ENCODE measurements at places on chromosomes 1 and 21. TPM values are rescaled to one million over a fixed set of nuclear protein-coding genes. Genes with fewer than 3 reads are reported as not detected.

DNA sequence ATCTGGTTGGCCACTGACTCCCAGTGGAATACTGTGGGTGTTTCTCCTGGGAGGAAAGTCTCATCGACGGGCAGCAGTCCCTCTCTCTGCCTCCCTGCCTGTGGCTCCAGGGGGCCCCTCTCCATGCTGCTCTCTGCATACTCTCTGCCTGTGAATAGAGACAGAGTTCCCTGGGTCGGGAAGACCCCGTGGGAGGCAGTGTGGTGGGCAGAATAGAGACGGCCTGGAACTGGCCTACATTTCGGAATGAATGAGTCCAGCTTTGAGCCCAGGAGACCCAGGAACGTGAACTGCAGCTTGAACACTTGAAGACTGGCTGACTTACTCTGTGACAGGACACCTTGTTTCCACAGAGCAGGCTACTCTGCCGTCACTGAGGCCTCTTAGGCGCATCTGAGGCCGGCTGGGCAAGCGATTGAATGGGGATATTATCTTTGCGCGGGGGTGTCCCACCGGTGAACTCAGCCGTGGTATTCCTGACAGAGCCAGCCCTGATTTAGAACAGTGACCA, 64.0 kb downstream of the KIF21B start:
- no peak overlapping the region for H3K4me3 ChIP-seq
- no peaks in the 10 kb centered on the region for H3K4me1 ChIP-seq
- H3K27ac ChIP-seq = no peak overlapping the region
- H3K36me3 ChIP-seq = no peaks in the 10 kb centered on the region

- no peak overlapping the region for H3K27ac ChIP-seq
- H3K4me1 ChIP-seq = peaks cover 16% of the 10 kb centered on the region
- H3K4me3 ChIP-seq = no peak overlapping the region
- DNase-seq = no peak
These were observed 19.0 kb upstream of the PIGV start for GRCh38 chr1:26768755-26769154.

DNA sequence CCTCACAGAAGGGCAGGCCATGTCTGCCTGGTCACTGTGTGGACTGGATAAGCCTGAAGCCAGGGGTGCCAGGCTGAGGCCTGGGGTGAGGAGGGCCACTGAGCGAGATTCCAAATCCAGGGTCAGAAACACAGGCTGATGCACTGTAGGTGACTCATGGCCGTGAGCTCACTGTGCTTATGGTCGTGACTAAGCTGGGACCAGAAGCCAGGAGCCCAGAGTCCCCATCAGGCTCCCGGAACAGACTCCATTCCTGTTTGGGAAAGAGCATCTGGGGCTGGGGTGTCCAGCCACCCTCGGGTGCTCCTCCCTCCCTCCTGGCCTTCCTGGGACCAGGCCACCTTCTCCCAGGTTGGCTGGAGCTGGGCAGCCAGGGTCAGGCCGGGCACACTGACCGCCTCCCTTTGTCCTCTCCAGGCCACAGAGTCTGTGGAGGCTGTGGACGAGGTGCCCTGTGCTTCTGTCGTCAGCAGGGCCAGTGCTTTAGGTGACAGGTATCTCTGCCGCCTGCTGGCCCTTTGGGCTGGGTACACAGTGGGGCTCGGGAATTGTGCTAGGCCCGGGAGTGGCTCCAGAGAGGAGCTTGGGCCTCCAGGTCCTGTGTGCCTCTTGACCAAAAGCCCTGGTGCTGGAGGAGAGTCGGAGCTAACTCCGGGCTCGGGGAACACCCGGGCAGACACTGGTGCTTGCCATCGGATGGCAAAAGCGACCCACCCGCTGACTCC, 36.7 kb downstream of the AJAP1 start:
- DNase-seq = no peak
- H3K4me3 ChIP-seq = no peak overlapping the region
- no peak overlapping the region for H3K27ac ChIP-seq

- H3K27me3 ChIP-seq = no peaks in the 10 kb centered on the region
- peaks cover 6% of the 10 kb centered on the region for H3K4me1 ChIP-seq
- peak overlapping the region; percentile 80 for H3K4me3 ChIP-seq
- no peaks in the 10 kb centered on the region for H3K36me3 ChIP-seq
These were observed 8.7 kb upstream of the MMEL1 start for GRCh38 chr1:2641381-2642130.

DNA sequence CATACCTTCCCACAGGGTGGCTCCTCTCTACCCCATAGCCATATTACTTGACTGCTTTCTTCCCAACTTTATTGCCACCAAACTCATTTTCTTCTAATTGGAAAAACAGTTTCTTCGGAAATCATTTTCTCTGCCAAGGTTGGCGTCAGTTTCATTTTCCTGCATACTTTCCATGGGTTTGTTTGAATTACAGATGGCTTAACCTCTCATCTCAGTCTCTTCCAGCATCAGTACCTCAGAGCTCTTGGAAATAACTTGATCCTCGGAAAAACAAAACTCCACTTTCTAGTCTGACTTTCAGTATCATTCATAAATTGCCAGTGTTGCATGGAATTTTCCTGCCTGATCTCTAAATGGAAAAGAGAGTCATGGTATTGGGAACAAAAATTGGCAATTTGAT, 20.3 kb upstream of the PRDM2 start:
- no peak overlapping the region for H3K27ac ChIP-seq
- no peak for DNase-seq
- no peak overlapping the region for H3K4me3 ChIP-seq
- H3K4me1 ChIP-seq = no peaks in the 10 kb centered on the region
- H3K27me3 ChIP-seq = no peaks in the 10 kb centered on the region

DNA sequence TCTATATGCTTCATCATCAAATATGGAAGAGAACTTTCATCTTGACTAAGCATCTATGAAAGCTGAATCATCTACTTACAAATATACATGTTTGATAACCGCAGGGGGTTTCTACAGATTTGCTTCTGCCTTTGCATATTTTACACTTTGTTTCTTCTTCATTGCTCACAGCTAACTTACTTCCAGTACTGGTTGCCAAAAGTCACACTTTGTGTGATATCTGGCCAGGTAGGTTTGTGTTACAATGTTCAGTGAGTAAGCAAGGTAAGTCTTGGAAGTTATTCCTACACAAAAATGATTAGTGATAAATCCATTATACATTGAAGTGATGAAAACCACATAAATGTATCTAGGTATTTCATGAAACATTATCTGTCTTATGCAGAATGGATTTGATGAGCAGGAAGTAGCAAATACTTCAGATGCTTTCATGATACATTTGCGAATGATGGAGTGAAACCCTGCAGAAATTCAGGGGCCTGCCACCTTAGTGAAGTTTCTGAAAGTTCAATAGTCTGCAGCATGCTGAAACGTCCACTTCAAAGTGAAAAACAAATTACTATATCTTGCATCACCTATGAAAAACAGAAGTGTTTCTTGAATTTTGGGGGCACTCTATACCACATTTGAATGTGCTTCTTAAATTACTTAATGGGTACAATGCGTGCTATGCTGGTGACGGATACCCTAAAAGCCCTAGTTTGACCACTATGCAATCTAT, 187.3 kb downstream of the ATP6V1G3 start:
- H3K4me1 ChIP-seq = no peaks in the 10 kb centered on the region
- H3K27ac ChIP-seq = no peak overlapping the region
- H3K36me3 ChIP-seq = no peaks in the 10 kb centered on the region
- no peak for DNase-seq
- H3K27me3 ChIP-seq = no peaks in the 10 kb centered on the region

- no peaks in the 10 kb centered on the region for H3K4me1 ChIP-seq
- no peaks in the 10 kb centered on the region for H3K36me3 ChIP-seq
- H3K27me3 ChIP-seq = no peaks in the 10 kb centered on the region
- H3K27ac ChIP-seq = no peak overlapping the region
- H3K4me3 ChIP-seq = no peak overlapping the region
These were observed 12.2 kb upstream of the GPR161 start for GRCh38 chr1:168148916-168149315.

DNA sequence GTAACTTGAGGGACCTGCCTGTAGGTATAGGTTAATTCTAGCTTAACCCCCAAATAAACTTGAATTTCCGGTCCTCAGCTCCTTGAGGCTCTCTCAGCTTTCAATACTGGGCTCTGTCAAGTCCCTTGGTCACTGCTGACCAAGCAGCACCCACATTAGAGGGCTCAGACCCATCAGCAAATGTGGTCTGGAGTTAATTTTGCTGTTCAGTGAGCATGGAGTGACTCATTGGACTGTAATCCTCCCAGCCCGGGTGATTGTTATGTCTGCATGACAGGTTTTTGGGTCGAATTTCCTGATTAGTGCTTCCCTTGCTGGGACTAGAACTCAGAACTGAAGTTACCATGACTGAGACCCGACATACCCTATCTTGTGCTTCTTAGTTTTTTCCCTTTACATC, 130.6 kb downstream of the URB2 start:
- no peak overlapping the region for H3K27ac ChIP-seq
- no peak for DNase-seq
- H3K27me3 ChIP-seq = peaks cover 7% of the 10 kb centered on the region
- no peak overlapping the region for H3K4me3 ChIP-seq

DNA sequence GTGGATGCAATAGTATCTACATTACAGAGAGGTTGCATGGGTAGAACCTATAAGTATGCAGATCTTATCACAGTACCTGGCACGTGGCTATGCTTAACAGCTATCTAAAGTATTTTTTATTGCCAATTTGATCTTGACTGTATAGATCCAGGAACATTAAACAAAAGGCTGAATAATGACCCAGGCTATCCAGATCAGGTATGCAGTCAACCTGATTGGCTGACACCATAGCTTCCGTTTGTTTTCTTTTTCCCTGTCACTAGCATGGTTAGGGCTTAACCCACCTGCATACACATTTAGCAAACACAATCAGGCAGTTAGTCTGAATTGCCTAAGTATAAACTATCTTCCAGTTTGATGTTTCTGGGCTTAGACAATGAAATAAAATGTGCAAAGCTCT, 264.9 kb upstream of the PLXNA2 start:
- H3K36me3 ChIP-seq = no peaks in the 10 kb centered on the region
- no peaks in the 10 kb centered on the region for H3K27me3 ChIP-seq
- no peak overlapping the region for H3K27ac ChIP-seq
- no peaks in the 10 kb centered on the region for H3K4me1 ChIP-seq

- H3K27ac ChIP-seq = no peak overlapping the region
- H3K4me3 ChIP-seq = no peak overlapping the region
- no peak for DNase-seq
- H3K4me1 ChIP-seq = peaks cover 12% of the 10 kb centered on the region
- 0 out of 2 replicates have a peak, but pooled peaks cover 2% of the 10 kb centered on the region for H3K36me3 ChIP-seq
These were observed 15.2 kb downstream of the TMEM63A start for GRCh38 chr1:225866981-225867380.

DNA sequence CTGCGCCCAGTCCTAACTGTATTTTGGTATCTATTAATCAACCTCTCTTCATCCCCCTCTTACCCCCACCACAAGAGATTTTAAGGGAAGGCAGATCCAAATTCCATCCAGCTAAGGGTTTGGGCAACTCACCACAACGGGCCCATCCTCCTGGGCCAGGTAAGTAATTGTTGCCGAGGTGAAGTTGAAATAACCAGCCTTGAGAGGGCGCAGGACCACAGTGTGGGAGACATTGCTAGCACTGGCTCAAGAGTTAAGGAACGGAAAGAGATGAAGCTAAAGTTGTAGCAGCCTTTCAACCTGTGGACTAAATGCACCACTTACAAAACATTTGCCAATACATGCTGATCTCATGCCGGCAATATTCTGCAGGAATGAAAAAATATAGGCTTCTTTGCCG, 5.9 kb downstream of the SSR2 start:
- H3K36me3 ChIP-seq = peaks cover 13% of the 10 kb centered on the region
- no peak overlapping the region for H3K27ac ChIP-seq
- no peak overlapping the region for H3K4me3 ChIP-seq
- peaks cover 3% of the 10 kb centered on the region for H3K4me1 ChIP-seq

DNA sequence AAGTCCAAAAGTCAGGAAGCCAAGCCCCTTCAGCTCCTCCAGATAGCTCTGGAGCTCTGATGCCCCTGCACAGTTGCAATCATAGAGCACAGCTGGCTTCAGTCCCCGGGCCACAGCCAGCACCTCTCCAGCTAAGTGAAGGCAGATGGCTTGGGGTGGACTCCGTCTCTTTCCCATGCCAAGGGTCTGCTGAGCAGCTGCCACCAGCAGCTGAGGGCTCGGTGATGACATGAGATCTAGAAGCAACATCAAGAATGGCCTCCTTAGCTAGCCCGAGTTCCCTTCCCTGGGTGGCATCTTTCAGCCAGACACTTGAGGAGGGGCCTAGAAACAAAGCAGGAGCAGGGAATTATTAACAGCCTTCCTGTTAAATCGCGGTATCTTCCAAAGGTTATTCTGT, 973 bp downstream of the C1orf74 start:
- no peak overlapping the region for H3K27ac ChIP-seq
- H3K4me3 ChIP-seq = peak overlapping the region; percentile 84
- no peaks in the 10 kb centered on the region for H3K36me3 ChIP-seq

- no peaks in the 10 kb centered on the region for H3K36me3 ChIP-seq
- H3K27ac ChIP-seq = no peak overlapping the region
- no peak for DNase-seq
- H3K4me3 ChIP-seq = no peak overlapping the region
These were observed 127.8 kb upstream of the ADAR start for GRCh38 chr1:154735804-154736168.

DNA sequence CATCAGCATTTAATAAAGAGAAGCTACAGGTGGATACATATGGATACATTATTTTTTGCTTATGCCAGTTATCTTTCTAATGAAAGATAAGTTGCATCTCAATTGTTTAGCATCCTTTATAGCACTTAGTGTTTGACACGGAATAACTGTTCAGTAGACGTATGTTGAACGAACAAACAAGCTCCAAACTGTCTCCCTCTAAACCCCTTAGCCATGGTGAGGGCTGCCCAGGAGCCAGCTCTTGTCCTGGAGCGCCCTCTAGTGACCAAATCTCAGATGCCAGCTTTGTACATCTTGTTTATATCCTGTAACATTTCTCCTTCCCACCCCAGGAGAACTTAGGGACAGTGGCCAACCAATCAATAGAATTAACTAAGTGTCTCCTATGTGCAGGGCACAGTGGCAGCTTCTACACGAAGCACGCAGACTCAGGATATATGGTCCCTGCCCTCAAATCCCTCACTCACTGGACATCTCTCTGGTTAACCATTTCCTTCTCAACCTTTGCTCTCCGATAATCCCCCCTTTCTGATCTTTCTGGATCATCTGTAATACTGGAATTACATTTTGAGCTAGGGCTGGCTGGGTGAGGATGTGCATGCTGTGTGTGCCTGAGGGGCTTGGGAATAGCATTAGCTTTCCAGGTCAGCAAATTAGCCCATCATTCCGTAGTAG, 22.9 kb downstream of the KCNA10 start:
- no peak overlapping the region for H3K27ac ChIP-seq
- peak; percentile 43 for DNase-seq
- no peaks in the 10 kb centered on the region for H3K4me1 ChIP-seq
- no peaks in the 10 kb centered on the region for H3K36me3 ChIP-seq
- no peak overlapping the region for H3K4me3 ChIP-seq

GRCh38 chr1:246772686-246773085, 48.5 kb downstream of the SCCPDH start:
- no peak overlapping the region for H3K4me3 ChIP-seq
- peaks cover 2% of the 10 kb centered on the region for H3K36me3 ChIP-seq
- H3K27ac ChIP-seq = no peak overlapping the region
- no peaks in the 10 kb centered on the region for H3K4me1 ChIP-seq
- no peaks in the 10 kb centered on the region for H3K27me3 ChIP-seq
- DNase-seq = no peak

NFASC gene
- total RNA-seq = 16.9 TPM

HSD3B2 gene
- 1.2 TPM for total RNA-seq

PRELP gene
- total RNA-seq = not detected

ADAMTS5 gene
- total RNA-seq = 0.05 TPM

SNX7 gene
- 37.4 TPM for total RNA-seq

LCE6A gene
- not detected for total RNA-seq

MED8 gene
- 50.8 TPM for total RNA-seq

NHLH1 gene
- 0.18 TPM for total RNA-seq

AADACL3 gene
- not detected for total RNA-seq

GPA33 gene
- total RNA-seq = 0.18 TPM

LRP8 gene
- total RNA-seq = 28.6 TPM

ADAMTSL4 gene
- 9.5 TPM for total RNA-seq

LEMD1 gene
- not detected for total RNA-seq

FCRL6 gene
- total RNA-seq = not detected

All from Panc1 (cell line).